Stimulated activated CD4-positive, alpha-beta T cell treated with anti-CD3 and anti-CD28 coated beads, Interleukin-4, amount 100 ng/mL, for 4 hours (primary cell): ENCODE measurements at places on chromosomes 4 and X.

GRCh38 chrX:55163171-55163570 lies 57.0 kb upstream of the PAGE5 start:
- no peak for DNase-seq

DNA sequence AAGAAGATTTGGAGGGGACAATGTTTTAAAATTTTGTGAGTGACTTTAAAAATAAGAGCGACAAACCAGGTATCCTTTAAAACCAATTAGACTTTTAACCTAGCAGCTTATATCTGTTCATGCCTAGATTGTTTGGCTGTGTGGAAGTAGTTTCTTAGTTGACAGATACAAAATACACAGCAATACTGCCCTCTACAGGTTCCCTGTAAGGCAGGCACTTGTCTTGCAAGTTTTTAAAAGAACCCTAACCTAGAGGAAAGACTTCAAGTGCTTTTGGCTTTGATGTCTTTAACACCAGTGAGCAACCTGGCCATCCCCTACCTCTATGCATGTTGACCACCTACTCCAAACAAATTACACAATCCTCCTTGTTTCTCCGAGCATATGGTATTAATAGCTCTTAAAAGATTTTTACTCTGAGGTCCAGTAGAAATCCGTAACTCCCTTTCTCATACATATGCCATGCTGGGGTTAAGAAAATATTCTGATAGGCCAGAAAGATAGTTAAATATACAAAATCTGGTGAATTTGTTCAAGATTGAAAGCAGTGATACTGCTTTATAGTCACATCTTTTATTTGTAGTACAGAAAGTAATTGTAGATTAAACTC lies 273.0 kb downstream of the ARHGAP24 start:
- DNase-seq = no peak

- no peak for DNase-seq
These were observed 286.4 kb upstream of the FAT1 start for GRCh38 chr4:187010052-187010451.

DNA sequence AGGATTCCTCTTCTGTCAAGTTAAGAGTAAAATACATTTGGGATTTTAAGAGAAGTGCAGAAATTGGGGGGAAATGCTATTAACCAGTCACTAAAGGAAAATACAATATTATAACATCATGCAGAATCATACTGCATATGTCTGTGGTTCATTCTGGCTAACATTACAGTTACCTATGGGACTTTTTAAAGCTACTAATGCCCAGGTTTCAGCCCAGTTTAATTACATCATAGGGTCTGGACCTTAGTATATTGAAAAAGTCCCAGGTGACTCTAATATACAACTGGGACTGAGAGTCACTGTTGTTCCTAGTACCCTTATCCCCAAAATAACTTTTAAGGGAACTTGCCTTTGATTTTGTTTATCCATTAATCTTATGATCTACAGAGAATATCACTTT lies 10.0 kb downstream of the ABCE1 start:
- DNase-seq = no peak

DNA sequence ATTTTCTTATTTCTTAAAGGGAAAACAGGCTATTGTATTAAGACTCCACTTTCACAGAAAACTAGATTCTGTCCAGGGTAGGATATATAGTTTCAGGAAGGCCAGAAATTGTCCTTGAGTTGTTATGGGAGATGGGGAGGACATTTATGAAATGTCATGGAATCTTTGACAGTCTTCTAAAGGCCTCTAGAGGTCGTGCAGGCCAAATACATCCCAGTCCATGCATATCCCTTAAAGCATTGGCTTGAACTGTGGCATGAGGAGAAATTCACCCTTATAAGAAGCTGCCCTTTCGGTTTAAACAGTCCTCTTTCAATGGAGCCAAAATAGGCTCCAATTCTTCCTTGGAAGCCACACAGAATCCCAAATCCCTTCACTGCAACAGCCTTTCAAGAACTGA lies 183.6 kb upstream of the NOCT start:
- DNase-seq = no peak

GRCh38 chr4:52996261-52997131 lies 134.4 kb downstream of the RASL11B start:
- no peak for DNase-seq

- DNase-seq = no peak
These were observed 302.7 kb downstream of the GPM6A start for GRCh38 chr4:175509320-175509719.

GRCh38 chr4:137502339-137503129 lies 29.8 kb downstream of the PCDH18 start:
- DNase-seq = no peak

GRCh38 chrX:119004920-119005524 lies 30.6 kb downstream of the LONRF3 start:
- peak; percentile 28 for DNase-seq

GRCh38 chr4:14926368-14926767 lies 75.9 kb upstream of the CPEB2 start:
- no peak for DNase-seq

DNA sequence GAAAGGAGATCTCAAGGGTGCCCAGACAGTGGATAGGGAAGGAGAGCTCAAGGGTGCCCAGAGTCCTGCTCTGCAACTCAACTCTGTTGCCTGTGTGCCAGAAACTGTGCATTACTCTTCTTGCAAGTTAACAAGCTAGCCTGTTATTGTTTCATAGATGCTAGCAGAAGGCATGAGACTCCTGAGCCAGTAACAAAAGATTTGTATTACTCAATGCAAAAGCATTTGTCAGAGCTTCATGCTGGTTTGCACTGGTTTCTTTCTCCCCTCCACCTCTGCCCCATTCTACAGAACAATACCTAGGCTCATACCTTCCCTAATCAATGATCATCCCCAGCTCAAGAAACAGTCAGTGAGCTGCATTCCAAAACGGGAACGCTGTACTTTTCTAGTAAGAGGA lies 124.5 kb upstream of the NEIL3 start:
- no peak for DNase-seq

DNA sequence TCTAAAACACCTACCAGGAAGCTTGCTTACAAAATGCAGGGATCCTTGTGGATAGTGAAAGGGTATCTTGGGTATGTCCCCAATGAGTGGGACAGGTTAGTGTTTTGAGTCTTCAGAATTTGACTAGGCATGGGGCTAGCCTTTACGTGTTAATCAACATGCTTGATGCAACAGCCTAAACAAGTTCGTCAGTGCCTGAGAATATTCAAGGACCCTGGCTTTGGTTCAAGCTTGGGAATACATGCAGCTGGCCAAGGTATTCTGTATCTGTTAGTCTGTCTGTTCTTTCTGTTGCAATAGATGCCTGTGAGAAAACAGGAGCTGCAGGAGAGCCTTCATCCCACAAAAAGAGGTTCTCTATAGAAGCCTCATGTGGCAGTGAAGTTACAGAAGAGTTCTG lies 149.5 kb downstream of the CCNG2 start:
- DNase-seq = no peak

DNA sequence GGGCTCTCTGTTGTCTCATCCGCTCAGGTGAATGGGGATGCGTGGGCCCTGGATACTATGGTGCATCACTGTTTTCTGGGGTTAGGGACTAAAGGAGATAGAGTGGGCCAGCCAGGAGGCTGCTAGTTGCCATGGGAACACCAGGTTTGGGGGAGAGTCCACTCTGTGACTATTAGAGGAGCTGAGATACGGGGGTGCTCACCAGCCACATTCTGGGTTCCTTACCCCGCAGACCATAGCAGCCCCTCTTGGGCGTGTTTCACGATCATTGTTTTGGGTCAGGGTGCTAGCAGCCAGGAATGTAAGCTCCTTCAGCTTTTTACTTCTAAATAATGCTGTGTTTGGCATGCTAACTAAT lies 4.6 kb downstream of the EFNB1 start:
- no peak for DNase-seq

DNA sequence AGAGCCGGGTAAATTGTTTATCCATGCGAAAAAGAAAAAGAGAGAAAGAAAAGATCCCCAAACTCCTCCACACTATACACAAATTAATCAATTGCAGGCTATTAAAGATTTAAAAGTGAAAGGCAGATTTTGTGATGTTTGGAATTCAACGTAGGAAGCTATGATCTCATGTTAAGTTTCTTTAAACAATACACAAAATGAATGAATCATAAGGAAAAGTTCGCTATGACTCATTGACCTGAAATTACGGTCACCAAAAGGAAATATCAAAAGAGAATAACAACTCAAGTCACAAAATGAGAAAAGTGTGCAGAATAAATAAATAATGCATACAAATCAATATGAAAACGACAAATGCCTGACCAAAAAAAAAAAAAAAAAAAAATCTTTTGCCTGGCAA lies 28.6 kb downstream of the CLNK start:
- DNase-seq = no peak

GRCh38 chr4:101515099-101515498 lies 167.8 kb upstream of the PPP3CA start:
- no peak for DNase-seq
